IPS-NIHi11 (cell line): ENCODE measurements at places on chromosomes 16 and 17.

GRCh38 chr17:57577751-57578607 lies 167.1 kb downstream of the CCDC182 start:
- DNase-seq: peak; percentile 26

- no peak for DNase-seq
Measured at GRCh38 chr17:27354491-27355081, 60.7 kb downstream of the WSB1 start.

GRCh38 chr16:12680531-12680930 lies 123.2 kb downstream of the CPPED1 start:
- DNase-seq: peak; percentile 41

DNA sequence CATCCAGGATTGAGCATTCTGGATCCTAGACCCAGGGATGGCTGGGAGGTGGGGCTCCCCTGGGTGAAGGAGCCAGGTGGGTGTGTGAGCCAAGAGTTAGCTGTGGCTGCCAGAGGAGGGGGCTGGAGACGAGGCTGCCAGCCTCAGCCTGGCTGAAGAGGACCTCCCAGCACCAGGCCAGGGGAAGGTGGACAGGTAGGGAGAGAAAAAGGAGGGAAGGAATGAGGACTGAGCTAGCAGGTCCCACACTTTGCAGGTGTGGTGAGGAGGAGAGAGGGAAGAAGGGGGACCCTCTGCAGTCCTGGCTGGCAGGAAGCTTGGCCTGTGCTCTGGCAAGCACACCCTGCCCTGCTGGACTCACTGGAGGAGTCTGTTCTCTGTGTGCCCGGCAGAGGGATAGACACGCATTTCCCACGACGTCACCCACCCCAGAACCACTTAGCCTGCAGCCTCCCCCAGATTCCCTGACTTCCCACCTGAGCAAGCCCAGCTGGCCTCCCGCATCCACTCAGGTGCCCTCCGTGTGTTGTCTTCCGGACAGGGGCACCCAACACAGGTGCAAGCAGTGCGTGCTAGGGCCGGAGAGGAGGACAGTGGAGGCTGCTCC lies 42.0 kb downstream of the SOCS3 start:
- DNase-seq: no peak

DNA sequence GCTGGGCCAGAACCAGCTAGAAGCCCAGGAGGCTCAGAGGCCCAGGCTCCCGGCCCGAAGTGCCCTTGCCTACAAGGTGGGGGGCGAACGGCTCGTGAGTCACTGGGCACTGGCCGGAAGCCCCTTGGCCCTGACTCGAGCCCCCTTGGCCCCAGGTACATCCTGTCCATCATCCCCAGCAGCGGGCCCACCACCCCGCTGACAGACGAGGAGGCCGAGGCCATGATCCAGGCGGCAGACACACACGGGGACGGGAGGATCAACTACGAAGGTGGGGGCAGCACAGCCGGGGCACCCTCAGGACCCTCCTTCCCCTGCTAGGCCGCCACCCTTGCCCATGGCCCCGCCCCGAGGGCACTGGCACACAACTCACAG lies 15.8 kb upstream of the AATK start:
- DNase-seq: no peak

GRCh38 chr17:28916302-28916934 lies 13.5 kb upstream of the DHRS13 start:
- DNase-seq: peak; percentile 45

GRCh38 chr17:64779376-64780095 lies 117.4 kb upstream of the SMURF2 start:
- DNase-seq: no peak

GRCh38 chr17:51056813-51057510 lies 63.7 kb downstream of the SPAG9 start:
- DNase-seq: peak; percentile 62

DNA sequence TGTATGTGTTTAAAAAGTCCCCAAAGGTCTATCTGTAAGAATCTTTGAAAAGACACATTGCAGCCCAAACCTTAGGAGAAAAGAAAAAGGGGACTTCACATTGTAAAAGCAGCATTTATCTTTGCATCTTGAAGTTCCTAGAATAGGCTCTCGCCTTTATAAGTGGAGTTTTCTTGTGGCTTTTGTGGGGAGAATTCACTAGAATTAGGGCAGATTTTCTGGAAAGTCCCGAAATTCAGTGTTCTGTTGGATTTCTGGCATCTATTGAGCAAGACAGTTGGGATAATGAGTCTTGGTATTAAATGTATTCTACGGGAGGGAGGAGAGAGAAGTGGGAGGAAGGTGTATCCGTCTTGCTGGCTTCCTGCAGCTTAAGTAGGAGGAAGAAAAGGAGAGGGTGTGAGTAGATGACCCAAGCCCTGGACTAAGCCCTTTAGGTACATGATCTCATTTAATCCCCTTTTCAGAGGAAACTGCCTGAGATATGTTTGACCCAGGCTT lies 62.6 kb downstream of the PRKCA start:
- DNase-seq: no peak

DNA sequence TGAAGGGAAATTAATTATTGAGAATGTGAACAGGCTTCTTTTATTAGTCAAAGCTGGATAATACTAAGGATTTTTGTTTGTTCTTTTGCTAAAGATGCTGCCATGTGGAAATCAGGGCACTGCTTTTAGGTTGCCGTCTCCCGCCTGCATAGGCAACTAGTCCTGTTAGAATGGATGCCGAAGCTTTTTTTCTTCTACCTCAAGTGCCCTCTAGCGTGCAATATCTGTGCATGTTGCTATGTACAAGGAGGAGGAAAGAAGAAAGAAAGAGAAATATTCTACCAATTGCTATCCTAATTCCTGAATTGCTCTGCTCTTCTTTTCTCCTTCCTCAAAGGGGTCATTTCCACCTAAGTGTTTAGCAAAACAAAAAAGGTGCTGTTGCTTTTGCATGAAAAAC lies 5.2 kb upstream of the CDH8 start:
- DNase-seq: no peak

- DNase-seq: peak; percentile 39
Measured at GRCh38 chr16:72467157-72467759, 295.3 kb upstream of the PMFBP1 start.

GRCh38 chr17:30513346-30513745 lies 36.1 kb downstream of the GOSR1 start:
- no peak for DNase-seq

DNA sequence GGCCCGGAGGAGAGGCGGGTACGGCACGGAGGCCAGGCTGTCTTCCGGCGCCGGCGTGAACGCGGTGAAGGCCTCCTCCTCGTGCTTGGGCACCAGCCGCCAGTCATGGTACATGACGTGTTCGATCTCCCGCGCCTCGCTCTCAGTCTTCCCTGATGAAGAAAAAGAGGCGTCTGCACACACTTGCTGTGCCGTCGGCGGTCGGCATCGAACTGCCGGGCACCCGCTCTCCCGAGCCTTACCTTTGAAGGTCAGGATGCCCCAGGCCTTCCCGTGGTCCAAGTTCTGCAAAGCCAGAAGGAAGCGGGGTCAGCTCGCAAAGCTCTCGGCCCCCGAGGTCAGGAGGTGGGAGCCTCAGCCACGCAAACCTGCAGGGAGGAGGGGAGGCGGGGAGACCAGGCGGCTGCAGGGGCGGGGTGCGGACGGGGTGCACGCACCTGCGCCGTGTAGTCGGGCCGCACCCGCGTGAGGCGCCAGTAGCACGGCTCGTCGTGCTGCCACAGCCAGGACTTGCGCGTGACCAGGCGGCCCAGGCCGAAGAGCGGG lies at the start of gene EME2:
Gene EME2 (plus strand): TSS at position 449 of the 546 bp plus-strand sequence. CDS start 418 bp downstream, outside the sequence.
- no peak for DNase-seq

DNA sequence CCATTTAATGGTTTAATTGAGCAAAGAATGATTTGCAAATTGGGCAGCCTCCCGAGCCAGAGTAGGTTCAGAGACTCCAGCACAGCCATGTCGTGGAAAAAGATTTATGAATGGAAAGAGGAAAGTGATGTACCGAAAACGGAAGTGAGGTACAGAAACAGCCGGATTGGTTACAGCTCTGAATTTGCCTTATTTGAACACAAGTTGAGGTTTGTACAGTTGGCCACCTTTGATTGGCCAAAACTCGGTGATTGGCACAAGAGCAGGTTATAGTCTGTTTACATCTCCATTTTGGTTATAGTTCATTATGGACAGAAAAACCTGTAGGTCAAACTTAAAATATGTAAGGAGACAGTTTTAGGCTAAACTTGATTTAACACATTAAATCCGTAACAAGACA lies 44.5 kb downstream of the TENT4B start:
- DNase-seq: no peak

- DNase-seq: no peak
Measured at GRCh38 chr17:6427279-6427781, 7.6 kb downstream of the AIPL1 start.

DNA sequence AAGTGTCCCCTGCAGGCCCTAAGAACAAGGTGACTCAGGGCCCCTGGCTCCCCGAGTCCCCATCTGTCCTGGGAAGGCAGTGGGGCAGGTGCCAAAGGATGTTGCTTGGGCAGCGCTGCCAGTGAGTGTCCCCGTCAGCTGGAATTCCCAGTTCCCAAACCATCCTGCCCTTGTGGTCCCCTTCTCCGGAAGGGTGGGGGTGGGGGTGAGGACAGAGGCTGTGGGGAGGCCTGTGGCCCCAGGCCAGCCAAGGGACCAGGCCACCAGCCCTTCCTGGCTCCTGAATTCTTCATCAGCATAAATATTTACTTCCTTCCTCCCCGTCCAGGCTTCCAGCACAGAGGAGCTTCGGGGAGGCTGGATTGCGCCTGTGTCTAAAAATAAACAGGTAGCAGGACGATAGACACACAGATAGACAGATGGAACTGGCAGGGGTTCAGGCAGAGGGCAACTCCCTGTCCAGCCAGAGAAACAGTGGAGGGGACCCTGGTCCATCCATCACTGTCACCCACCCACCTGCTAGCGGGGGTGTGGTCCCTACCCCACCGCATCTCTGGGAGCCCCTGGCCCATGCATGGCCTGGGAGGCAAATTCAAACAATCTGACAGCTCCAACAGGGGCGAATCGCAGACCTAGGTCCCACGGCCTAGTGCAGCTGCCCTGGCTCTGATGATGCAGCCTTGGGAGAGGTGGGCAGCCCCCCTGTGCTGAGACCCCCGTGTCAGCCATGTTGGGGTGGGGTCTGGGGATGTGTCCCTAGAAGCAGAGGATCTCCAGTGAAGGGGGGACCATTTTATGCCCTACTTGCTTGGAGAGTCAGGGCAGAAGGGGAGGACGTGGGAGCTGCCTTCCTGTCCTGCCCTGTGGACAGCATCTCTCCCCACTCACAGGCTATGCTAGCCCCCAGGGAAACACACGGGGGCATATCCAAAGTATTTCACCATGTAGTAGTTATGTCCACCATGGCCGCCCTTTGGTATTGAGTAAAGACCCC lies 13.2 kb downstream of the GLIS2 start:
- no peak for DNase-seq

GRCh38 chr17:52064791-52065211 lies 93.7 kb downstream of the CA10 start:
- DNase-seq: no peak

DNA sequence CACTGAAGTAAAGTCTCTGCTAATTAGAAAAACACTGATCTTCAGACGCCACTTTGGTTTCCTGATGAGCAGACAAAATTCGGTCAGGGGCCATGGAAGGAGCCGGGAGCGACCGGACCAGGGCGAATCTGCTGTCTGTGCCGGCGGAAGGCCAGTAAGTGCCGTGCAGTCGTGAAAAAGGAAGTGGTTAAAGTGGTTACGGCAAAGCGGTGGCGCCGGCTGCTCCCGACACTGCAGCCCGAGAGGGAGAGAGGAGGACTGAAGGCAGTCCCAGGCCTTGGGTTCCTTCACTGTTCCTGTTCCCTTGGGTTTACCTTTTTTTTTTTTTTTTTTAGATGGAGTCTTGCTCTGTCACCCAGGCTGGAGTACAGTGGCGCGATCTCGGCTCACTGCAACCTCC lies 17.3 kb upstream of the HEXD start:
- DNase-seq: peak; percentile 9

DNA sequence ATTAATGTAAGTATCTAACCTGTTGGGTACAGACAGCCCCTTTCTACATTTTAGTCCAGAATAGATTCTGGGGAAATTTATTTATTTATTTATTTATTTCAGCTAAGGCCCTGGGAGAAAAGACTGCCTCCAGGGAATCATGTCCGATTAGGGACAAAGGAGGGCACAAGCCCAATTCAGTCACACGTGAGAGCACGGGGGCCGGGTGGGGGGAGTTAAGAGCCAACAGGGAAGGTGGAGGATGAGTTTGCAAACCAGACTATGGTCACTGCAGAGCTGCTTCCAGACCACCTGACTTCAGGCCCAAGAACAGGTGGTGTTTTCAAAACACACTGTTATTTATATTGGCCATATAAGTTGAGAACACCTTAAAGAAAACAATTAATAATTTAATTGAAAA lies 1.6 kb upstream of the ZFHX3 start:
- no peak for DNase-seq

DNA sequence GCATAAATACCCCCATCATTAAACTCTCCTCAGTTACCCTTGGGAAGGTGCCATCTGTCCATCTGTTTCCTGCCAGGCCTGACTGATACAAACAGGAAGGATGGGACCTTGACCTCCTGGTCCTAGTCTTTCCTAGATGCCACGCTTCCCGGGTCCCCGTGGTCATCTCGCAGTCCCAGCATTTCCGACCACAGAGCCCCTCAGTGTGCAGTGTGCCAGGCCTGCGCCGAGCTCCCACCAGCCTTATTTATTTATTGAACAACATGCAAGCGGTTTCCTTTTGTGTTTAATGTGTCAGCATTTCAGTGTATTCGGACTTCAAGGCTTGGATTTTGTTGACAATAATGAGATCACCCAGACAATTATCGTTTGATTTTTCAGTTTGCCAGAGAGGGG lies 45.6 kb upstream of the NKD1 start:
- DNase-seq: no peak

DNA sequence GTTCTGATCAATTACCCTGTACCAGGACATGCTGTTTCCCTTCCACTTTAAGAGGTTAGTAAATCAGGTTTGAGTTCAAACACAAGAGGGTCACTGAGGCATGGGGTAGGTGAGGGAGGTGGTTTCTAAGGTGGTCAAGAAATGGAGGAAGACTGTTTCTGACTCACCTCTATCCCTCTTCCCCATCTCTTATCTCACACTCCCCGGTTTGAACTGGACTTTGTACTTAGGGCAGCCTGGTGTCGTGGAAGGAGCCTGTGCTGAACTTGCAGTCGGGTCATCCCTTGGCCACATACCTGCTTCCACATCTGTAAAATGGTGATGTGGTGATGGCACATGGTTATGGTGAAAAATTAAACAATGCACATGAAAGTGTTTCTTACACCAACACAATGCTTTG lies 17.2 kb upstream of the TMEM98 start:
- DNase-seq: no peak

DNA sequence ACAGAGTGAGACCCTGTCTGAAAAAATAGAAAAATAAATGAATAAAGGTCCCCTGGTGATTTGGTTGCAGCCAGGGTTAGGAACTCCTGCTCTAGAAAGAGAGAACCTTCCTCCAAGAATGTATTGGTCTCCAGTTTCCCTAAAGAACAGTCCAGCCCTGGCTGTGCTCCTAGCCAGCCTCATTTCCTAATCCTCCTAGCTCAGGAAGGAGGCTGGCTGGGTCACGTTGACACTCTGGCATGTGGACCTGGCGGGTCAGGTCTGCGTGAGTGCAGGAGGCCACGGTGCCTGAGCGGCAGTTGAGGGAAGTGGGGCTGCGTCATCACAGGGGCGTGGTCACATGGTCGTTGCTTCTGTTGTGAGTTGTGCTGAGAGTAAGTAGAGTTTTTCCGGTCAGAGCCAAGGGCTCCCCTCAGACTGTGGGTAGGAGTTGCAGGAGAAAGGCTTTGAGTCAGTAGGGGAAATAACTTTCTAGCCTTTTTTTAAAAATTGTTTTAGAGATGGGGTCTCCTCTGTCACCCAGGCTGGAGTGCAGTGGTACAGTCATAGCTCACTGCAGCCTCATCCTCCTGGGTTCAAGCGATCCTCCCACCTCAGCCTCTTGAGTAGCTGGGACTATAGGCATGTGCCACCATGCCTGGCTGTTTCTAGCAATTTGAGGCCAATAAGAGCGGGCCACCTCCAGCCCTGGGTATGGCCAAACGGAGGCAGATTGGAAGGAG lies 194.0 kb upstream of the CIBAR2 start:
- DNase-seq: peak; percentile 67
